ENCODE measurements at places on chromosomes 16 and 17.

DNA sequence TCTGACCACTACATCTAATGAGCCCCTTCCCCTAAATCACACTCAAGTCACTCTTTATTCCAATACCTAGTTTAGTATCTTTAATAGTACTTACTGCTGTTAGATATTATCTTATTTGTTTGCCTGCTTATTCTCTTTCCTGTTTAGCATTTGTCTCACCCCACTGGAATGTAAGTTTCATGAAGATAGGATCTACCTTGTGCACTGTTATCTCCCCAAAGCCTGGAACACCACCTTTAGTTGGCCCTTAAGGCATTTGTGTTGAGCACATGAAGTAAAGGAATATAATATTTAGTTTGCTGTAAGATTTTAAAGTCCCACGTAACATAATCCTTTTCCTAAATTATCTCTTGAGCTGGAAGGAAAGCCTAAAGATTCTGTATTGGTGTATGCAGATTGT is 50.2 kb downstream of the VPS35L start:
- H3K36me3 ChIP-seq = peaks cover 66% of the 10 kb centered on the region
- H3K27me3 ChIP-seq = no peaks in the 10 kb centered on the region
- no peak overlapping the region for H3K4me3 ChIP-seq
- DNase-seq = no peak
- no peaks in the 10 kb centered on the region for H3K4me1 ChIP-seq

DNA sequence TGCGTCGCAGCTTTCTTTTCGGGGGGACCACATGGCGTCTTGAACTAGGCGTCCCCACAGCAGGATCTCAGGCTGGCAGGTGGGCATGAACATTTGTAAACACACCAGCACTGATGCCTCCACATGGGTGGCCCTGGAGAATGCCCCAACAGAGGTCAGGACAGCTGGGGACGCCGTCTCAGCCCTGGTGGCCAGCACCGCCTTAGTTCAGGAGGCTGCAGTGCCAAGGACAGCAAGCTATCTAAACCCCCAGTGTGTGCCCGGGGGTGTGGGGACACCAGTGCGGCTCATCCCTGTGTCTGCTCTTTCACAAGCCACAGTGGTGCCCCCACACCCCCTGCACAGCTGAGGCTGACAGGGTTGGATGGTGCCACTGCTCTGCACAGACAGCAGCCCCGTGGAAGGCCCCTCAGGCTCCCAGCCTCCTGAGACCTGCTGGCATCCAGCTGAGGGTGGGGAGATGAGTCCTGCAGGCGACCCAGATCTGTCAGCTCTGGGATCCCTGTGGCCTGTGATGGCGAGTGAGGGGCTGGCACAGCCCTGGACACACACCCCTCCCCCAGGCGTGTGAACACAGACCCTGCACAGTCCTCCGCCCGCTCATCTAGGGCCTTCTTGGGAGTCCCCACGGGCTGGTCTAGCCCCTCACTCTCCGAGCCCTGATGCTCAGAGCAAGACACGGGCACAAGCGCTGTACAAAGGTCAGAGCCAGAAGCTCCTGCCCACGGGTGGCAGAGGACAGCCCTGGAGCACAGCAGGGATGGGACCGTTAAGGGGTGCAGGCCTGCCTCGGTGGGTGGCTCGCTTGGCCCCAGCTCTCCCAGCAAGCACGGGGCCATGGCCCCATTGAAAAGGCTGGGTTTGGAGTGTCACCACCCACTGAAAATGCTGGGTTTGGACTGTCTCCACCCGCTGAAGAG is 10.7 kb downstream of the FSCN2 start:
- peaks cover 11% of the 10 kb centered on the region for H3K36me3 ChIP-seq
- peaks cover 13% of the 10 kb centered on the region for H3K4me1 ChIP-seq
- peaks cover 3% of the 10 kb centered on the region for H3K27me3 ChIP-seq
- no peak overlapping the region for H3K27ac ChIP-seq
- DNase-seq = no peak

DNA sequence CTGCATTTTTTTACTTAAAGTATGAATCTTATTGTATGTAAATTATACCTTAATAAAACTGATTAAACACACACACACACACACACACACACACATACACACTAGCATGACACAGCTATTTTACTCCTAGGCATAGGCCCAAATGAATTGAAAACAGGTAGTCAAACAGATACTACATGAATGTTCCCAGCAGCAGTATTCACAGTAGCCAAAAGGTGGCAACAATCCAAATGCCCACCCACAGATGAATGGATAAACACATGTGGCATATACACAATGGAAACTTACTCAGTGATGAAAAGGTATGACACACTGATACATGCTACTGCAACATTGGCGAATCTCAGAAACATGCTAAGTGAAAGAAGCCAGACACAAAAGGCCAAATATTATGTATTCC is 223.5 kb downstream of the CYB561 start:
- DNase-seq = no peak
- no peak overlapping the region for H3K4me3 ChIP-seq
- no peak overlapping the region for H3K27ac ChIP-seq
- H3K4me1 ChIP-seq = no peaks in the 10 kb centered on the region
- no peaks in the 10 kb centered on the region for H3K27me3 ChIP-seq

GRCh38 chr17:48746916-48747444 is 18.4 kb upstream of the HOXB13 start:
- H3K4me1 ChIP-seq = peaks cover 7% of the 10 kb centered on the region
- H3K27ac ChIP-seq = no peak overlapping the region
- no peak overlapping the region for H3K4me3 ChIP-seq
- DNase-seq = no peak
- H3K27me3 ChIP-seq = peaks cover 37% of the 10 kb centered on the region
- H3K36me3 ChIP-seq = no peaks in the 10 kb centered on the region

- no peak overlapping the region for H3K27ac ChIP-seq
- no peaks in the 10 kb centered on the region for H3K36me3 ChIP-seq
- H3K27me3 ChIP-seq = peaks cover 9% of the 10 kb centered on the region
- H3K4me1 ChIP-seq = no peaks in the 10 kb centered on the region
- DNase-seq = no peak
These were observed 219.6 kb upstream of the TNRC6C start for GRCh38 chr17:77738751-77739531.

Data from memory B cell (primary cell).